ENCODE measurements at places on chromosomes 7 and 10. TPM values are rescaled to one million over a fixed set of nuclear protein-coding genes. Genes with fewer than 3 reads are reported as not detected.

DNA sequence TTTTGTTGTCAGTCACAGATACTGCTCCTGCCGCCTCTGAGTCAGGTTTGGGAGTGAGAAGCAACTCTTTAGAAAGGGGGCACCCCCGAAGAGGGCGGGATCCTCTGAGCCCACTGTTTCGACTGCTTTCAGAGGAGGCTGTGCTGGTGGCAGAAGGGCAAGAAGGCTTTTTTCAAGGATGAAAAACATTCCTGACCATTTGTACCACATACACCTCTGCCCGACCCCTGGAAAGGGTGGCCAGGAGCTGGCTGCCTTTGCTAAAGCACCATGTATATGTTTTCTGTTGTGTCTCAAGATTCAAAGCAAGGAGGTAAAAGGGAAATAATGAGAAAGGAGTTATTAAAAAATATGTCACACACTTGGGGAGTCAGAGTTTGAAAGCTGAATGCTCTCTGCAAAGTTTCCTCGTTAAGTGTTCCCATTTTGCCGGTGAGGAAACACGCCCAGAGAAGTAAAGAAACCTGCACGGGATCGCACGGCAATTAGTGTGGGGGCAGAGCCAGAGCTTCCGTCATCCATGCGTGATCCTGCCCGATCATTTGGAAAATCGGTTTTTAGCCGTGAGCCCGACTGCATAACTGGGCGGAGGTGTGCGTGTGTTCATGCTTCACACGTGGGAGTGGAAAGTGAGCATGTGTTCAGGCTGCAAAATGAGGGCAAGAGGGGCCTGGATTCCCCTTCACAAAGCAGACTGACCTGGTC lies 163.2 kb downstream of the ADAM12 start:
- ATAC-seq, result no peak

The DPCD gene
- 19.0 TPM for total RNA-seq

DNA sequence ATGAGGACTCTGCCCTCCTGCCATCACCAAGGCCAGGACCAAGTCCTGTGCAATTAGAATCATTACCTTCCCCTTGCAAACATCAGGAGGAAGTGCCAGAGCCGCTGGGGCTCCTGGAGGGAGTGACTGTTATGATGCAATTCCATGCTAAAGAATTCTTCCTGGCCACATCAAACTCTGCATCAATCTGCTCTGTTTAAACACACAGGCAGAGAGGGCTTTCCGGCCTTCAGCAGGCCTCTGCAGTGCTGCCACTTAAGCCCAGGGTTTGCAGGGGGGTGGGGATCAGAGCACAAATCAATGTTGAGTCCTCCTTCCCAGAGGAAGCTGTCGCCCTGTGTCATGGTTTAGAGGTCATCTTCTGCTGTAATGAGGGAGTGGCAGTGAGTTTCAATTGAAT lies 58.1 kb downstream of the CTBP2 start:
- peak; percentile 56 for ATAC-seq

DNA sequence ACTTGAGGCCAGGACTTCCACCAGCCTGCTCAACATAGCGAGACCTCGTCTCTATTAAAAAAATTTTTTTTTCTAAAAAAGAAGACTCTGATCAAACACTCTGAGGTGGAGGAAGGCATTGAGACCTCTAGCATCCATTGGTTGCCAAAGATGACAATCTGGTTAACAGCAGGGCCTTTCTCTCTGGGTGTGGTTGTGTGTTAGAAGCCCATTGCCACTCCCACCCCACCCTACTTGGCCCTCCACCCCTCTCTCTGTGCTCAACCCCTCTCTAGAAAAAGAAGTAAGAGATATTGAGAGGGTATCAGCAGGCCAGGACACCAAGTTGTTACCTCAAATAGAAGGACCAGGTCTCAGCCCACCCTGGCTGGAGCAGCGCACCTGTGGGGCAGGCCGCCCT lies 57.4 kb upstream of the MXI1 start:
- ATAC-seq, result no peak

GRCh38 chr7:148303295-148304082 lies 287.1 kb upstream of the C7orf33 start:
- peak; percentile 87 for ATAC-seq

GRCh38 chr10:101831169-101831811 lies 12.3 kb downstream of the KCNIP2 start:
- ATAC-seq, result no peak

- no peak for ATAC-seq
Observed at GRCh38 chr10:26887611-26888215, 27.0 kb upstream of the ABI1 start.

DNA sequence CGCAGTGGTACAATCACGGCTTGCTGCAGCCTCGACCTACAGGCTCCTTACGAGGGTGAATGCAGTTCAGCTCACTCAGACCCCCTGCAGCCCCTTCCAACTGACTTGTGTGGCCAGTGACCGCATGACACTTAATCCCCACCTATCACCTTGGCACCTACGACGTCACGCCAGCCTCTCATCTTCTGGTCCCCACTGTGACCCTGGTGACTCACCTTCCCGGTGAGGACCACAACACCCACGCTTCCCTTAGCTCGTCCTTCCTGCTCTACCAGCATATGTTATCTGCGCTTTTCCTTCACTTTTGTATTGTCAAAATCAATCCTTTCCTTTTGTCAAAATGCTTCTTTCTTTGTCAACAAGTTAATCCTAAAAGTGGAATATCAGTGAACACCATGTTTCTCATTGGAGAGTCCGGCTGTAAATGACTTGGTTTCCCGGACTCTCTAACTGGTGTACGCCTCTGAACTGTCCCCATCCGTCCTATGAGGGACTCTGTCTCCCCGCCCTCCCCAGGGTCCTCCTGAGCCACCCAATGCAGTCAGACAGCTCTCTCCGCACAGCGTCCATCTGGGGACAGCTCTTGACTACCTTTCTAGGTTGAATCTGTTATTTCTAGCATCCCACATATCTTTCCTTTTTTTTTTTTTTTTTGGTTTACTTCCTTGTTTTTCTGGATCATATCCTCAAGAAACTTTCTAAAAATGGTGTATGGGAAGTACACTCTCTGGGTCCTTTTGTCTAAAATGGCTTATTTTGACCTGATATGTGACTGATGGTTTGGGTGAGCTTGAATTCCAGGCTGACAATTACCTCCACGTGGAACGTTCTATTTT lies 37.3 kb downstream of the CFAP46 start:
- ATAC-seq, result peak; percentile 40

GRCh38 chr7:107768263-107768662 lies 24.3 kb downstream of the CBLL1 start:
- ATAC-seq, result no peak

DNA sequence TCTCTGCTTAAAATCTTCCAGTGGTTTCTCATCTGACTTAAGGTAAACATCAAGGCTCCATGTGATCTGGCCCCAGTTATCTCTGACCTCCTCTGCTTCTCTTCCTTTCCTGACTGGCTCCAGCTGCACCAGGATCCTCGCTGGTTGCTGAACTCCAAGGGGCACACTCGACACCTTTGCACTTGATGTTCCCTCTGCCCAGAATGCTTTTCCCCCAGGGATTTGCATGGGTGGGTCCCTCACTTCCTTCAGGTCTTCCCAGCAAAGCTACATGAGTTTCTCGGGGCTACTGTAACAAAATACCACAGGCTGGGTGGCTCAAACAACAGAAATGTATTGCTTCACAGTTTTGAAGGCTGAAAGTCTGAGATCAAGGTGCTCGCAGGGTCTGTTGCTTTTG lies 166.0 kb upstream of the CDCA7L start:
- no peak for ATAC-seq

Data from esophagus mucosa (tissue), 1 donor.